ENCODE measurements at places on chromosomes 6 and 20.

- DNase-seq, result no peak
These were observed 74.6 kb downstream of the MAP3K5 start for GRCh38 chr6:136717716-136717990.

- no peak for DNase-seq
These were observed 54.2 kb downstream of the ZNF831 start for GRCh38 chr20:59217794-59218280.

- no peak for DNase-seq
These were observed 143.5 kb downstream of the PDE7B start for GRCh38 chr6:135994857-135995544.

- no peak for DNase-seq
These were observed 4.7 kb upstream of the CST5 start for GRCh38 chr20:23884136-23884770.

- DNase-seq, result no peak
These were observed 1.7 kb downstream of the RANBP9 start for GRCh38 chr6:13709689-13710551.

DNA sequence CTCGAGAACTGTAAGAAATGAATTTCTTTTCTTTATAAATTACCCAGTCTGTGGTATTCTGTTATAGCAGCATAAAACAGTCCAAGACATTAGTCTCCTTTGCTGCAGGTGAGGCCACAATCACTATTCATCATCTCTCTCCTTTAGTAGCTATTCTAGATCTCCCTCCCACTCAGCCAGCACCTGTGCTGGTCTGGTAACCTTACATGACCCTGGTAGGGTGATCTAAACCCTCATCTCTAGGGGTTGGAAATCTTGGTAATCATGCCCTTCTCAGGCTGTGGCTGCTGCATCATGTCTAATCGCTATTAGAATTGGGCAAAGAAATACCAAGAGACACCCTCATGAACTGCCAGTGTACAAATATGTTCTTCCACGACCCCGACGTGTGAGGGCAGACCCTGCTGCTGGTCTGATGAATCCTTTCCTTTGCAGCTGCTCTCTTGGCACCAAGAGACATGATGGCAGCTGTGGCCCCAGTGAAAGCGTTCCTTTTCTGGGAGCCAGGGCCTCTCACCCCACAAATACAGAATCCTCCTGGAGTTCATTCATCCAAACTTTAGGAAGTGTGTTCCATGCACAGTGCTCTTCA is 23.0 kb upstream of the IGF2R start:
- no peak for DNase-seq

DNA sequence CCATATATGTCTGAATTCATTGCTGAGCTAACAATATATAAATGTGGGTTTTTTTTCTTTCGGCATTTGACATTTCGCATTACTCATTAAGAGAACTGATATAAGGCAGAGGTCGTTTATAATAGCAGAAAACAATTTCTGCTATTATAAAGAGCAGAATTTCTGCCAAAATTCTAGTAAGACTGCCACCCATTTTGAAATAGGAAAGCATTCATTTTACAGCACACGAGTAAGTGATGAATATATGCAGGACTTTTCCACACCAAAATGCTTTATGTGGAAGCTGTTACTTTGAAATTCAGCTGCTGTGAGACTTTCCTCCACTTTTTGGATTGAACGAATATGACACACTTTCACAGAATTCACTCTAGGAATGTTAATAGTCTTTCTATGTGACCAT is 610.9 kb upstream of the MAN1A1 start:
- DNase-seq, result no peak

DNA sequence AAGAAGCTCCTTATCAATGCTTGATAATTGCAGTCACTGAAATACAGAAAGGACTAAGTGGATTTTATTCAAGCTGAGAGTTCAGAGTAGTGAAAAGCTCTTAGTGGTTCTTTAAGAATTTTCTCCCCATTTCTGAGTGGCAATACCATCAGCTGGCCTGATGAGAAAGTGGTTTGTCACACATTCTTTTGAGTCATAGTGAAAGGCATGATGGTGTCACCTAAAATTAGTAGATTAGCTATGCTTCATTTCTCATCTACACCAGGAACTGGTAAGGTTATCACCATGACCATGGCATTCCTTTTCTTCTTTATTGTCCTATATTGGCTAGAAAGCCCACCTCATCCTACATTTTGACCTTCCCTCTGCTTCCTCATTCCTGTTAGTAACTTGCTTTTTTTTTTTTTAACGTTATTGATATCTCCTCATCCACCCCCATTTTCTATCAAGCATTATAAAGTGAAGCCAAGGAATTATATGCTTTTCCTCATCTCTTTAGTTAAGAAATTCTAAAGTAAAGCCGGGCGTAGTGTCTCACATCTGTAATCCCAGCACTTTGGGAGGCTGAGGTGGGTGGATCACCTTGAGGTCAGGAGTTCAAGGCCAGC is 67.4 kb upstream of the LOC128125822 start:
- no peak for DNase-seq

DNA sequence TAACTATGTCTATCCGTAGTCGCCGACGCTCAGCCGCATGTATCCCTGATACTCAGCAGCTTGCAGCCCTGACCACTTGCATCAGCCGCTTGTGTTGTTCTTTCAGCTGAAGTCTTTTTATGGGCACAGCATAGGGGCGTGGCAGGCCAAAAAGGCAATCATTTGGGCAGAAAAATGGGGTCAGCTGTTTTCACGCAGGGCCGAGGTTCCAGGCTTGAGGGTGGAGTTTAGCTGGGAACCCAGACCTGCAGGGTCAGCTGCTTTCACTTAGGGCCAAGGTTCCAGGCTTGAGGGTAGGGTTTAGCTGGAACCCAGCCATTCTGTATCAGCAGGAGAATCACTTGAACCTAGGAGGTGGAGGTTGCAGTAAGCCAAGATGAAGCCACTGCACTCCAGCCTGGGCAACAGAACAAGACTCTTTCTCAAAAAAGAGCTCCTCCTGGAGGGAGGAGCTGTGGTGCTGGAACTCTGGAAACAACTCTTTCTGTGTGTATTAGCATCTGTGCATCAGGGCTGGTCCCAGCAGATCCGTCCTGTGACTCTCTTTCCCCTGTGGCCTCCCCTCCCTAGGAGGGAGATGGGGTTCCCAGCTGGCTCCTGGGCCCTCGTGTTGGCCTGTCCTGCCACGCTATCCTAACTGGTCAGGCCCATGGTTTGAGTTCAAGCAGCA is 56.9 kb upstream of the PRND start:
- DNase-seq, result no peak
